SK-N-DZ (cell line): ENCODE measurements at places on chromosomes 5 and 9.

GRCh38 chr5:154242442-154242841, 51.9 kb downstream of the GALNT10 start:
- no peak for DNase-seq

GRCh38 chr5:95759634-95760033, 28.5 kb downstream of the RHOBTB3 start:
- DNase-seq, result no peak

- DNase-seq, result no peak
These were observed 115.8 kb upstream of the KIF2A start for GRCh38 chr5:62190173-62190572.

DNA sequence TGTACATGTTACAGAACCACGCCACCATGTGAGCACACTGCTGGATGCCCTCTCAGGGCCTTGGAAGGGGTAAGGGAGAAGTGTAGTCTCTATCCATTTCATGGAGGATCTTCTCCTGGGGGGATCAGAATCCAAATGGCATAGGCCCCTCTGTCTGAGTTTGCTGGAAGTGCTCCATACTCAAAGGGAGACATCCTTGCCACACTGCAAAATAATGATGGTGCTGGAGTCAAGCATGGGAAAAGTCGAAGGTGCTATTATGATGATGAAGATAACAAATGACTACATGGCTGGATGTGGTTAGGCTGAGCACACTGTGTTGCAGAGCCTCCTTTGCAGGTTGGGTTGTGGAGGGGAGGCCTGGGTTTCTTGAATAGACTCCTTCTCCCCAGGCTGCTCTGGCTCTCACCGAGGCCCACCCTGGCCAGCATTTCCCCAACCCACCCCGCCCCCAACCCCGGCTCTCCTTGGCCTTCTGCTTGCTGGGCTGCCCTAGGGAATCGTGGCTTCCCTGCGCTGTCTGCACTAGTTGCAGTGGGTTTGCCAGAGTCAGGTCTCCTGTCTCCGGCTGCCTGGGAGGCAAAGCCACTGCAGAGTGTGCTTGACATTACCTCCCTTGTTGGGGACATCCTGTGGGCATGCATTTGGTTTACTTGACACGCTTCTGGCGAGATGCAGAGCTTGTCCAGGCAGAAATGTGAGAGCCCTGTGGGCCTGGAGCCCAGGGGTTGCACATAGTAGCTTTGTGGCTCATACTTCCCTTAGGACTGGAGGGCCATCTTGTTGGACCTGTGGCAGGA, 3.0 kb downstream of the MVB12B start:
- DNase-seq, result no peak

- no peak for DNase-seq
These were observed 159.4 kb upstream of the S1PR3 start for GRCh38 chr9:88831713-88832407.

DNA sequence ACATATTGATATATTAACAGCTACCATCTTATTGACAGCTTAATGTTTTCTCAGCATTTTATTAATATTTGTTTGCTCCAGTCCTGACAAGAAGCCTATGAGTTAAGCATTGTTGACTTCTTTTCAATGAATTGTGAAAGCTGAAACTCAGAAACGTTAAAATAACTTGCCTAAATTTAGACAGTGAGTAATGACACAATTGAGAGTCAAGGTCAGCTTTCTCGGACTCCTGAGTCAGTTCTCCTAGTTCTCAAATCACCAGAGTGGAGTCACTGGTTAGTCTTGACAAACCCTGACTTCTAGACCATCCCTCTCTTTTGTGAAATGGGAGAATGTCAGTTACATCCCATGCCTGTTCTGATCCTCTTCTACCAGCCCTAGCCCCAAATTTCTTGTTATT, 222.7 kb upstream of the ACO1 start:
- no peak for DNase-seq
